ENCODE measurements at places on chromosomes 16 and 17. TPM values are rescaled to one million over a fixed set of nuclear protein-coding genes. Genes with fewer than 3 reads are reported as not detected.

GRCh38 chr16:12358898-12359297, 382.4 kb downstream of the SNX29 start:
- ATAC-seq = no peak

CDH11 gene
- 567 TPM for total RNA-seq

- no peak for ATAC-seq
These were observed 14.0 kb downstream of the UNC119 start for GRCh38 chr17:28538296-28538895.

MARF1 gene
- 21.5 TPM for total RNA-seq

GRCh38 chr17:69856946-69857345, 218.1 kb upstream of the KCNJ16 start:
- no peak for ATAC-seq

- ATAC-seq = no peak
These were observed 100.0 kb downstream of the WWOX start for GRCh38 chr16:78199325-78200022.

DNA sequence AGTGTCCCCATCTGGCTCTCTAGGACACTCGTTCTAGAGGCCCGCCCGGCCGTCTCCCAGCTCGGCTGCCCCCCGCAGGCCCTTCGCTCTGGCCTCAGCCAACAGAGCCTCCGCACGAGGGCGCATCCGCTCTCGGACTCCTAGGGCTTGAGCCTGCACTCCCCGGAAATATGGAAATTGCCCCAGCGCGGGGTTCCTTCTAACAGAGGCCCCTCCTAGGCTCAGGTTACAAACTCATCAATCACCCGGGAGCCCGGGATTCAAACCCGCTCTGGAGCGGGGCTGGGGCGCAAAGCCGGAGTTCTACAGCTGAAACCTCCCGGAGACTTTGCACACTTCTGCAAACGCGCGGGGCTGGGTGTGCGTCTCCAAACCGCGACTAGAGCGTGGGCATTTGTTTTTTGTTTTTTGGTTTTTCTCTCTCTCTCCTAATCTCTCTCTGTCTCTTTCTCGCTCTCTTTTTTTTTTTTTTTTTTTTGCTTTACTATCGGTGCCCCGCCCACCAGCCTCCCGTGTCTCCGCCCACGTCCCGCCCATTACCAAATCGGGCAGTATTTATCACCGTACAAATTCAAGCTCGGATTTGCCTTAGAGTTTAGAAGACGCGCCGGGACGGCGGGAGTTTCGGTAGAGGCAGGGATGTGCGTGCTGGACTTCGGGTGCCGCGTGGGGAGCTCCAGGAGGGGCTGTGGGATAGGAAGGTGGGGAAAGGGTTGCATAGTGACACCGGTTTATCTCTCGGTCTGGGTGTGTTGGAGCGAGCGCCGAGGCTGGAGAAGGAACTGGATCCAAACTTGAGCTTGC, 2.4 kb upstream of the FOXL1 start:
- peak; percentile 93 for ATAC-seq

GRCh38 chr16:24493821-24494220, 45.5 kb upstream of the RBBP6 start:
- ATAC-seq = no peak

DNA sequence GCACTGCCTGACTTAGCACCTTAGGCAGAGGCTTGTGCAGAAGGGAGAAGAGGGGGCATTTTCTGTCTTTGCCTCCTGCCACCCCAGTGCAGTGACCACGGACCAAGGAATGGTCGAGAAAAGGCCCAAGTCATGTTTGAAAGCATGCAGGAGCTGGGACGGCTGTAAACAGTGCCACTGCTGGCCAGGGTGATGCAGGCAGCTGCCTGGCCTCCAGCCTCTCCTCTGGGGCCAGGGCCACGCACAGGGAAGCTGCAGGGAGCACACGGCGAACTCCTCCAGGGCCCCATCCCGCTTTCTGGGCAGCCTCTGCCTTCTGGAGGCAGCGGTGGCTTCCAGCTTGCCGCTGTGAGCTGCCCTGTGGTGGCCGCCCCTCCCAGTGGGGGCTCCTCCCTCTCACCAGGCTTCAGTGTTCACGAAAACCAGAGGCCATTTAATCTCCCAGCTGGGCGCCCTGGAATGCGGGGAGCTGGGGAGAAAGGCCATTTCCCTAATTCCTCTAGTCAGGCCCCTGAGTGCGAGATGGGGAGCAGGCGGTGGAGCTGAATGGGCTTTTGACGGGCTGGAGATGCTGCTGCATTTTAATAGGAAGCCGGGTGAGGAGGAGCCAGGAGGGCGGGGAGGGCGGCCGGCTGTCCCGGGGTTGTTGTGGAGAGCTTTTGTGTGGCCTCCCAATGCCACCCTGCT, 28.7 kb upstream of the DNAI2 start:
- ATAC-seq = peak; percentile 50

DNA sequence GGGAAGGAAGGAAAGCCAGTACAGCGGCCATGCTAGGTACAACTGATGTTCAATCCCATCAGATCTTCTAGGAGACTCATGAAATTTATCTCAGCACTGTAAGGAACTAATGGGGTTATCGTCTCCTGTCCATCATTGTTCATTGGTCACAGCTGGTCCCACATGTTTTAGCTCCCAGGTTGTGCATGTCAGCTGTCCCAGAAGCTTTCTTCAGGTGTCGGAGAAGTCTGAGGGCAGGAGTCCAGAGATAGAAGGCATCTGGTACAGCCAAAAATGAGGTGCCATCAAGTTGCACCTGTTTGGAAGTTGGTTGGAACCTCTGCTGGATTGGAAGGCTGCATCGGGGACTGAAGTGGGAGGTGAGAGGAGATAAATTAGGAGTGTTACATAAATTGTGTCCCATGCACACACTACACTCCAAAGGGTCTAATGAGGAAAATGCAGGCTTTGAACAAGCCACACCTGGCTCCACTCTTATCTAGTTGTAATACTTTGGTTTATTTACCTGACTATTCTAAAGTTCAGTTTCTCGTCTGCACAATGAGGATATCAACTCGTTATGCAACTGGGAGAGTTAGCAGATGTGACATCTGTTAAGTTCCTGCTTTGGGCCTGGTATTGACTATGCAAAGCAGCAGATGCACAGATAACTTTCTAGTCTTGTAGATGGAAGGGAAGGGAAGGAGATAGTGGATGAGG, 62.9 kb downstream of the MAP2K6 start:
- no peak for ATAC-seq

DNA sequence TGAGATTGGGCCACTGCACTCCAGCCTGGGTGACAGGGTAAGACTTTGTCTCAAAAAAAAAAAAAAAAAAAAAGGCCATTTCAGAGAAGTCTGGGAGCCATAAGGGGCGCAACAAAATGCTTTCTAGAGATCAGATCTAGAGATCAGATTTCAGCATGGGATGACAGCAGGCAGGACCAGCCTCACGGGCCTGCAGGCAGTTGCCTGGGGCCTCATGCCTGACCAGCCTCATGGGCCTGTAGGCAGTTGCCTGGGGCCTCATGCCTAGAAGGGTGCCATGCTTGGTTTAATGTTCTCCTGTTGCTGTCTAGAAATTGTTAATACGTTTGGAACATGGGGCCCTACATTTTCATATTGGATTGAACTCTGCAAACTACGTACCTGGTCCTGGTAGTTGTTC, 59.4 kb downstream of the MARF1 start:
- ATAC-seq = no peak

KRTAP4-9 gene
- not detected for total RNA-seq

MYH8 gene
- total RNA-seq = not detected

DNA sequence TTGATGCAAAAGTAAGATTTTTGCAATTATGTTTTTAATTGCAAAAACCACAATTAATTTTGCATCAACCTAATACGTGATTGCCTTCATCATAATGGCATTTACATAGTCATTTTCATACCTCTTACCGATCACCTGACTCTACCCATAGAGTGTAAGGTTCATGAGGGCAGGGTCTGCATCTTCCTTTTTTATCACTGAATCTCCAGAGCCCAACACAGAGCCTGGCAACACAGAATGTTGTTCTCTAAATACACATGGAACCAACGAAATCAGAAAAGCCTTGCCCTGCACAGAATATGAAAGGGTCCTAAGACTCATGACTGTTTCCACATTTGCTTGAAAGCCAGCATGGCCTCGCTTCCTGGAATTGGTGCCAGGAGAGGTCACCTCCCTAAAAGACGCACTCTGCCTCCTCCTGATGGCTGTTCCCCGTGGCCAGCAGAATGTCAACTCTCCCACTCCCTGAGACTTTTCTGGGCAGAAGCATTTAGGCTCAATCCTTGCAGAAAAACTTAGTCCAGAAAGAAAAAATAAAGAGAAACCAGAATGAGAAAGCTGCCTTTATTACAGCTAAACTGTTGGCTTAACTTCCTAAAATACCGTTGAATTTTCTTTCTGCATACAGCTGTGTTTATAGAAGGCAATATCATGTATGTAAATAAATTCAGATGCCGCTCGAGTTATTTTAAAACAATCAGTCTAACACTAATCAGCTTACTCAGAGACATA, 327.8 kb upstream of the MAF start:
- ATAC-seq = no peak

DNA sequence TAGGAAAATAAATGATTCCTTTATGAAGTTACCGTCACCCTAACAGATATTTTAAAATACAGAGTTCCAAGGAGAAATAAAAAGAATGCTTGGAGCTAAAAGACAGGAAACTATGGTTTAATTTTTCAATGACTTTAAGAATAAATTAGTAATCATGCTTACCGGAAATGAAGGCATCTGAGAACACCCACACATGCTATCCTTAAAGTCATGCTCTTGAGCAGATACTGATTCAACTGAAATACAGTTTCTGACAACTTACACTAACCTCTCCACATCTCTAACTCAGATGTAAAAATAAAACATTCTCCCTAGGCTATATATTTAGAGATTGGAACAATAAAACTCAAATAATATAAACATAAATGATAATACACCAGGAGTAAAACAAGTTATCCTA, 7.8 kb downstream of the PSMD12 start:
- peak; percentile 8 for ATAC-seq

DYNLRB2 gene
- 3.6 TPM for total RNA-seq

TMEM100 gene
- total RNA-seq = 40.5 TPM

DNA sequence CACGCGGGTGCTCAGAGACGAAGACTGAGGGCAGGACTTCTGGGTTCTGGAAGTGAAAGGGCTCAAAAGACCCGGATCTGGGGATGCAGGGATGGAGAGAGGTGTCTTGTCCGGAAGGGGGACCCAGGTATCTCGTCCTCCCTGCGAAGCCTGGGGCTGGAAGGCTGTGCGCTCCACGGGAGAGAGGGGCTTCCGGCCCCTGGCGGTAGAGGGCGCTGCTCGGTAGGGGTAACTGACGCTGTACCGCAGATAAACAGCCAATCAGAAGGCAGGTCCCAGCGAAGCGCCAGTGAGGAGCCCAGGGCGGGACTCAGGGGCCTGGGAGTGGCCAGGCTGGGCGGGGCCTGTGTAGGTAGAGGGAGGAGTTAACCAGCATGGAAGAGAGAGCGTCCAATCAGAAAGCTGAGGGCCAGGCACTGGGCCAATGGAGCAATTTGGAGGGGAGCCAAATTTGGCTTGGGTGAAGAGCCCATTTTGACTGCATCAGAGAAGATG, 804 bp downstream of the TGFB1I1 start:
- ATAC-seq = peak; percentile 2

GRCh38 chr16:49276646-49277385, 4.8 kb downstream of the CBLN1 start:
- no peak for ATAC-seq

DNA sequence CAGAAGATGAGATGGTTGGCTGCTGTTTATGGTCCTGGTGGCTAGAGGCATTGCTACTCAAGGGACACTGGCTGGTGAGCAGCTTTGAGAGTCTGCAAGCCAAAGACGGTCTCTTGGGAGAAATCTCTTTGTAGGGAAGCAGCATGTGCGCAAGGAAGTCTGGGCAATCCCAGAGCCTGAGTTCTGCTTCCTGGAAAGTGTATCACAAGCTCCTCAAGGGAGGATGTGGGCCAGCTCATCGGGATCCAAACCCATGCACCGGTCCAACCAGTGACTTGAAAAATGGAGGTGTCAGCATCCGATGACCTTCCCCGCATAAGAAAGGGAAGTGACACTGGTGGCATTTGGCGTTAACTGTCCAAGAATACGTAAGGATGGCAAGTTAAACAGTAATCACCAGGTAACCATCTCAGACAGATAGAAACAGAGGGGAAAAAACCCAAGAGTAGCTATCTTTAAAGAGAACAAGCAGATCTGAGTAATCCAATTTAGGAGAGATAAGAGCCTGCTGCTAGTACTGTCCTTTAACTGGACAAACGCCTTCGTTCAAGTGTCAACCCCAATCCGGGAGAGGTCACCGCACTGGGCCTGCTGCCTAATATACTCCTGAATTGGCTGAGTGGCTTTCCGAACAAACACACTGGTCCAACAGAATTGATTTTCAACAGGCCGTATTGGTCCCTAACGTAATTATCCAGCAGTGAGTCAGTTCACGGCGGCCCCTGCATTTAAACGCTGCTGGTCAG, 303.0 kb upstream of the ZFHX3 start:
- ATAC-seq = no peak

GUCY2D gene
- not detected for total RNA-seq
